Activated naive CD4-positive, alpha-beta T cell treated with anti-CD3 and anti-CD28 coated beads, Interleukin-2, amount 10 ng/mL, durations not matched to agents 5 hours and 36 hours (primary cell): ENCODE measurements at places on chromosomes 12 and 14. TPM values are rescaled to one million over a fixed set of nuclear protein-coding genes. Genes with fewer than 3 reads are reported as not detected.

Gene CAPZA3
- total RNA-seq, result not detected

Gene SLC10A1
- total RNA-seq, result not detected

Gene RBP5
- total RNA-seq, result 2.1 TPM

Gene CLEC14A
- total RNA-seq, result not detected

Gene AP1G2
- total RNA-seq, result 314 TPM

Gene ASCL1
- not detected for total RNA-seq

Gene ZFP36L1
- total RNA-seq, result 91.7 TPM

Gene AICDA
- total RNA-seq, result 0.82 TPM

Gene PZP
- not detected for total RNA-seq

Gene HSPB8
- total RNA-seq, result not detected

Gene KRT76
- not detected for total RNA-seq

Gene CABP1
- 0.79 TPM for total RNA-seq

Gene RND1
- total RNA-seq, result 1.2 TPM

Gene RNASE7
- not detected for total RNA-seq

Gene METTL3
- 77.7 TPM for total RNA-seq

Gene ACSM4
- total RNA-seq, result not detected

Gene RHEBL1
- 8.4 TPM for total RNA-seq

Gene NUBPL
- 4.3 TPM for total RNA-seq
